ENCODE measurements at places on chromosomes 3 and 15.

DNA sequence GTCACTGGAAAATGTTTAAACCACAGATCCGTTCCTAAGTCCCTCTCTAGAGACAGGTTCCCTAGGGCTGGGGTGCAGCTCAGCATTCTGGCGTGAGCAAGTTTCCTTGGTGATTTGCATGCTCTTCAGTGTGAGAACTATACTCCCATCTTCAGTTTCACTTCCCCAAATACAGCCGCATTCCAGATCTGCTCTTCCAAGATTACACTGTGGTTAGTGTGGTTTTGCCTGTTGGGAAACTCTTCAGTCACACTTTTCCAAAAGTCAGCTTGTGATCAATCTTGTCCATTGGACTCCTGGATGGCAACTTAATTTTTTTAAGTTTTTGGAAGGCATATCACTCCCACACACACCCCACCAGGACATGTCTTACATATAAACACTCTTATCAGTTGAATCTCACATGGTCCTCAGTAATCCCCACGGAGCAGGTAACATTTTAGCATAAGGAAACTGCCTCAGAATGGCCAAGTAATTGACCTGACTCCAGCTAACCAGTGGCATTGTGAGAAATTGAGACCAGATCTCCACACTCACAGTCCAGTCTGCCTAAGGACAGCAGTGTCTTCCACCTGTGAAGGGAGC lies 33.5 kb upstream of the PTPN23 start:
- DNase-seq, result no peak

- no peak for DNase-seq
These were observed 42.4 kb downstream of the ARRDC4 start for GRCh38 chr15:98002866-98003265.

DNA sequence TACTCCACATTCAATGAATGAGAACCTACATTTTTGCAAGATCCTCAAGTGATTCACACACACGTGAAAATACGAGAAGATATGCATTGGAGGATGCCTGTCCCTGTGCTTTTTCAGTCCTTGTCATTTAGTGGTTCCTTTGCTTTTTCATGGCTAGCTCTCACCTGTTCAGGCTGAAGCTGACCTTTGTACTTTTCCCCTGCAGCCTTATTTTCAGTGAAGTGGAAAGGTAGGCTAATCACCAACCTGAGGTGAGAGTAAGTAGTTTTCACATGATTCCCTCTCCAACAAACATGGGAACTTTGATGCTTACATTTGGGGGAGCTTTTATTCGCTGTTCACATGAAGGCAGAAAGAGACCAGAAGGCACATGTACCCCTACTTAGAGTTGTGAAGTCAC lies 8.3 kb downstream of the ITPR1 start:
- DNase-seq, result no peak

- DNase-seq, result no peak
These were observed 110.5 kb upstream of the GAP43 start for GRCh38 chr3:115512565-115513415.

GRCh38 chr15:65323071-65323511 lies 18.6 kb downstream of the RNU5B-1 start:
- DNase-seq, result no peak

DNA sequence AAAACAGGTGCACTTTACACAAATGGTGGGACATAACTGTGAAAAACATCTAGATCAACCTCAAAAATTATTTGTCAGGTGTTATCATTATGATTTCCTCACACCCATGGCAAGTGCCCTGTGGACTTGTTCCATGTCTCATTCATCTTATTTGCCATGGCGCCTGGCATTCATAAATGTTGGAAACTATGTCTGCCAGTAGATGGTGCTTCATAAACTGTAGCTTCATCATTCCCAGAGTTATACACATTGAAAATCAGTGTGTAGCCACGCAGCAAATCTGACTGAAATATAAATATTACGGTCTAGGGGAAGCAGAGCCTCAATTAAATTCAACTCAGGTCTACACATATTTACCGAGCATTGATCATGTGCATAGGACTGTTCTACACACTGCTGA lies 90.7 kb downstream of the IMPG2 start:
- no peak for DNase-seq

GRCh38 chr3:51618496-51618895 lies 52.6 kb upstream of the TEX264 start:
- DNase-seq, result no peak

DNA sequence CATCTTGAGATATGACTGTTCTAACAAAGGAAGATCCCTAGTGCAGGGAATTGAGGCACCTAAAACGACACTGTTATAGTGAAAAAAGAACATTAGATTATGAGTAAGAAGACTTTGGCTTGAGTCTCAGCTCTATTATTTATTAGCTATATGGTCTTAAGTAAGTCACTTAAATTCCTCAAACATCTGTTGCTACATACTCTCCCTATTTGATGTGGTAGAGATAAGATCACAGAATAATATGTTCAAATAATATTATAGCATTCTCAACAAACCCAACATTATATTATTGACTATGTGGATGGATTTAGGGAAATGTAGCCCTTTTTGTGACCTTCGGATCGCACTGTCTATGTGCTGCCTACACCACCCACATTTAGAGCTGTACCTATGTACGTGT lies 136.9 kb downstream of the P2RY1 start:
- no peak for DNase-seq

GRCh38 chr15:60374628-60375081 lies 23.1 kb downstream of the ANXA2 start:
- DNase-seq, result no peak

DNA sequence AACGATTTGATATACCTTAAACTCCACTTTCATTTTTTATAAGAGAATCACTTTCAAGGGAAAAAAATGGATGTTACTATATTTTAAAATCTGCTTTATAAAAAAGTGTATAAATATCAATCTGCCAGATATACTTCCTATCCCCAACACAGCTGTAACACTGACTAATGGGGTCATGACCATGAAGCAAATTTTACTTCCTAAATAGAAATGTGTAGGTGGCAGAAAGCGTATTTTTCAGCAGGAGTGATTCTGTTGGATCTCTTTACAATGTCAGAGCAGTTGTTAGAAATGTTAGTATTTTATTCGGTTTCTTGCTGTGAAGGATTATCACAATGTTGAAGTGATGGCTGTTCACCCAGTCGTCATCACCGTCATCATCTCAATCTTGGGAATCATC lies 5.5 kb upstream of the C15orf40 start:
- DNase-seq, result no peak

GRCh38 chr15:25712961-25713355 lies 150.2 kb downstream of the ATP10A start:
- DNase-seq, result no peak

DNA sequence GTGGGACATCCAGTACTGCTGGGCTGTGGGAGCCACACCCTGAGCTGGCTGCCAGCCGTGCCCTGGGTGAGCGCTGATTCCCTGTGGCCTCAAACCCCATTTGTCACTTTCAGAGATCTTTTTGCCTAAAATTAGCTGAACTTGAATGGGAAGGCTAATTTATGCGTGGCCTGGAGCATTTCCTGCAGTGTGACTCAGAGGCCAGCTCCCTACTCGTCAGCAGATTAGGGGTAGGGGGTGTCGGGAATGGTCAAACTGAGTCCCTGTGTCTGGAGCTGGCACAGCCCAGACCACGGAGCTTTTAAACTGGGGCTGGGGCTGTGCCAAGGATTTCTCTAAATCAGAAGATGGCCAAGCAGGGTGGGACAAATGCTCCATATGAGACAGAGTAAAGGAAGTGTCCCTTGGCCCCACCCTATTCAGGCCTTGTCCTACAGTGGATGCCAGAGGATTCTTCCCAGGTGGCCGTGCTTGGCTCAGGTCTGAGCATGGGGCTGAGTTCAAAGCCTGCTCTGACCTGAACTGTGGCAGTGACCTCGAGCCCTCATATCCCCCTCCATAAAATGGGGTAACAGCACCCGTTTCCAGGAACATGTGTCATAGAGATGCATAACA lies 59.7 kb downstream of the ATP2B2 start:
- DNase-seq, result no peak

DNA sequence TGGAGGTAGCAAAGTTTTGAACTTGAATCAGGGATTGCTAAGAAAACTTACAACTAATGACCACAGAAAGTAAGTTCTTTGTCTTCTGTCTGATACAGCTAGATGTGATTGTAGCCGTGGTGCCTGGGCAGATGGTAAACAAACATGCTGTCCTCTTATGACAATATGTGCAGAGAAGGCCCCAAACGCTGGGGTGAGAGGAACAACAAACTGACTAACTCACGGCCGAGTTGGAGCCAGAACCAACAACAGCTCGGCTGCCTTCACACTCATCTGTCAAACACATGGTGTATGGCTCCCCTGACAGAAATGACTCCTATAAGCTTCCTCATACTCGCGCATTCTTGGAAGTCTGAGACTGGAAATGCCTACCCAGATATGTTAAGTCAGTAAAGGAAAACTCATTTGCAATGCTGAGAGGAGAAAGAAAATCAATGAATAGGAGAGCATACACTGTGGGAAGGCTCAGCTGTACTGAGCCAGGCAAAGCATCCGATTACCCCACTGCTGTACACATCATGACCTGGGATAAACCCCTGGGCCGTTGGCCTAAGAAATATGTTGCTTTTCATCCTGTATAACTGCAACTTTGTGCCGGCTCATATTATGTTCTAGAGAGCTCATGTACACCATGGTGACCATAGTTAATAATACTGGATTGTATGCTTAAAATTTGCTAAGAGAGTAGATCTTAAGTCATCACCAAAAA lies 5.7 kb downstream of the THBS1 start:
- no peak for DNase-seq

GRCh38 chr3:164460851-164461250 lies 617.4 kb downstream of the SI start:
- no peak for DNase-seq

DNA sequence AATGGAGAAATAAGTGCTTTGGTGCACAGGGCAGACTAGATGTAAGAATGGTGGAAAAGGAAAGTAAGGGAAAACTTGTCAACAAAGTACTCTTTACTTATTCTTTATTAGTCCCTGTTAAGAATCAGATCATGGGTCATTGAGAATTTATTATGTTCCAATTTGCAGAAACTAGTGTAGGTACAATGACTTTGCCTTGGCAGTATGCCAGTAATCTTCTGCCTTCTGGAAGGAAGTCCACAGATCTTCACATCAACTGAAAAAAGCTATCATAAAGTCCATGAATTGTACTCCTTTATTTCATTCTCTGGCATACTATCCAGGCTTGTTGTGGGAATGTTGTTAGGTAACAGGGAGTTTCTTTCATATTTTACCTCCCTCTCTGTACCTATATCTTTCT lies 88.2 kb upstream of the FLNB start:
- DNase-seq, result no peak

DNA sequence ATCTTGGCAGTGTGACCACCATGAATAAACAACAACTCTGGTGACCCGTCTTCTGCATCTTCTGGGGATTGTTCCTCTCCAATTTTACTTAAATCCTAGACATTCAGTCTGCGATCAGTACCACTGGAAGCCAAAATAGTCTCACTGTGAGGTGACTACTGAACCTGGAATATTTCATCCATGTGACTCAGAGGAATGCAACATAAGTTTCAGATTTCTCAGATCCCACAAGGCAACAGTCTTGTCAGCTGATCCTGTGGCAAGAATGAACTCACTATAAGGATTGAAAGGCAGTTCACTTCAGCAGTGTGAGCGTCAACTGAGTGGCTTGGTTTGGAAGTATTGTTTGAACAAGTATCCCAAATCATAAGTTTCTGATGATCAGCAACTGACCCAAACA lies 13.2 kb downstream of the NSUN3 start:
- DNase-seq, result no peak

GRCh38 chr3:10365791-10366190 lies 44.9 kb upstream of the SEC13 start:
- no peak for DNase-seq

- DNase-seq, result no peak
These were observed 38.3 kb downstream of the PDE8A start for GRCh38 chr15:85019815-85020590.

- DNase-seq, result no peak
These were observed 55.3 kb upstream of the ITGA11 start for GRCh38 chr15:68487087-68487843.

GRCh38 chr3:42495393-42495792 lies 7.0 kb upstream of the VIPR1 start:
- no peak for DNase-seq

- no peak for DNase-seq
These were observed 131.6 kb upstream of the HACD2 start for GRCh38 chr3:123716411-123716810.

DNA sequence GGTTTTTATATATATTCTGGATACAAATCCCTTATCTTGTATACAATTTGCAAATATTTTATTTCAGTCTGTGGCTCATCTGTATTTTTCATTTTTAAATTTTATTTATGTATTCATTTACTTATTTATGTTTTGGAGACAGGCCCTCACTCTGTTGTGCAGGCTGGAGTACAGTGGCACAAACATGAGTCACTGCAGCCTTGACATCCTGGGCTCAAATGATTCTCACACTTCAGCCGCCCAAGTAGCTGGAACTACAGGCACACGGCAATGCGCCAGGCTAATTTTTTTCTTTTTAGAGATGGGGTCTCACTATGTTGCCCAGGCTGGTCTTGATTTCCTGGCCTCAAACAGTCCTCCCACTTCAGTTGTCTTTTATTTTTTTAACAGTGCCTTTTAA lies 50.6 kb downstream of the PFN2 start:
- no peak for DNase-seq

DNA sequence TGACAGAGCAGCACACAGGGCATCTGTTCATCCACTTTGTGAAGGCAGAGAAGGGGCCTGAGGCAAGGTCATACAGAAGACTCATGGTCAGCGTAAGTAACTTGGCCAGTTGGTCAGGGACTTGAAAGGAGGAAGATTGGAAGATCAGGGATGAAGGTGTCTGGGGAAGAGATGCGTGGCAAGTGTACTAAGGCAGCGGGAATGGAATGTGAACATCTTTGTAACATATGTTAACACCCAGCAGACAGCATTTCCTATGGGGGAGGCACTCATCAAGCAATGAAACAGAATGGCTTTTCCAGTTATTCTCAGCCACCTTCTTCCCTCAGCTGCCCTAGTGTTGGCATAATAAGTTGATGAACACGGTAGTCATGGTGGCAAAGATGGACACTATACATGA lies 7.8 kb upstream of the RFC4 start:
- DNase-seq, result no peak

GRCh38 chr3:132509096-132509495 lies 88.0 kb upstream of the ACKR4 start:
- DNase-seq, result no peak

DNA sequence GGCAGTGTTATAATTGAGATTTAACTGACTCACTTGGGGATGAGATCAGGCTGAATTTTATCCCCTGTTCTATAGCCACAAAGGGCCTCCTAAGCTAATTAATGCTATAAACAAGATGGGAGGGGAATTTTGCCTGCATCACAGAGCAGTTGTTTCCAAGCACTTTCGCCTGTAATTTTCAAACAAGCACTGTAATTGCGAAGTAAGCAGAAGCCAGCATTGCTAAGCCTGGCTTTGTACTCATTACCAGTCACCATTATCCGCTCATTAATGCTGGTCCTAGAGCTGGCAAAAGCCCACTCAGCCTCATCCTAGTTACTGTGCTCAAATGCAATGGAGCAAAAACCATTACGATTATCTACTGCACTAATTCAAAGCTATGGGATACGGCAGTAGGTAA lies 356.6 kb upstream of the UBE2E2 start:
- DNase-seq, result no peak

GRCh38 chr15:91911844-91912243 lies 58.3 kb downstream of the SLCO3A1 start:
- DNase-seq, result no peak
